ENCODE measurements at places on chromosomes 1 and 21. TPM values are rescaled to one million over a fixed set of nuclear protein-coding genes. Genes with fewer than 3 reads are reported as not detected.

DNA sequence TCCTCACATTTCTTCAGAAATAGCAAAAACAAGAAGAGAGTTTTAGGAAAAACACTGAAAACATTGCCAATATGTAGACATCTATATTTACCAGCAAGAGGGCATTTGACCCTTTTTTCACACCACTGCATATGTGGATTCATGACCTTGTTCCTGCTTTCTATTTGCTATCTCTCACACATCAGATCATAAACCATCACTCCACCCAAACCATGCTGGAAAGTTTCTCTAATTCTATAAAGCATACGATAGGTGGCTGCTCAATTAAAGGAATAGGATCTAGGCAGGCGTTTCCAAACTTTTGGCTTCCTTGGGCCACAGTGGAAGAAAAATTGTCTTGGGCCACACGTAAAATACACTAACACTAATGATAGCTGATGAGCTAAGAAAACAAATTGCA is 35.6 kb upstream of the SAMD13 start:
- DNase-seq = no peak

DNA sequence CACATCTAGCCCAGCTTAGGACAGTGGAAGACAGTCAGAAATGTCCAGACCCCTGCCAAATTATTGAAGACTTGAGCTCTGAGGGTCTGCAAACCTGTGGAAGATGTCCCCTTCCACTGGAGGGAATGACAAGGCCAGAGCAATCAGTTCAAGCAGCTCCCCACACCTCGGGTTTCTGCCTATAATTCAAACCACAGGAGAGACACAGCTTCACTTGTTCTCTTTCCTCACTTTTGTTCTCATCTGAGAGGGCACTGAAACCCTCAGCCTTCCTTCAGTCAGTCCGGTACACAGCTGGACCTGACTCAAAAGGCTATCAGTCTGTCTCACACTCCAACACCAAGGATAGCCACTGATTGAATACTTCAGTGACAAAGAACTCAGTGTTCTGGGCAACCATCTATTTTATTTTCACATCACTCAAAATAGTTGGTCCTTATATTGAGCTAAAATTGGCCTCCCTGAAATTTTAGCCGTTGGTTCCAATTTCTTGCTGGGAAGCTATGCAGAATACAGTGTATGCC is 70.1 kb downstream of the TENT5C start:
- DNase-seq = no peak

GRCh38 chr1:33927721-33928120 is 63.8 kb downstream of the HMGB4 start:
- DNase-seq = no peak

DNA sequence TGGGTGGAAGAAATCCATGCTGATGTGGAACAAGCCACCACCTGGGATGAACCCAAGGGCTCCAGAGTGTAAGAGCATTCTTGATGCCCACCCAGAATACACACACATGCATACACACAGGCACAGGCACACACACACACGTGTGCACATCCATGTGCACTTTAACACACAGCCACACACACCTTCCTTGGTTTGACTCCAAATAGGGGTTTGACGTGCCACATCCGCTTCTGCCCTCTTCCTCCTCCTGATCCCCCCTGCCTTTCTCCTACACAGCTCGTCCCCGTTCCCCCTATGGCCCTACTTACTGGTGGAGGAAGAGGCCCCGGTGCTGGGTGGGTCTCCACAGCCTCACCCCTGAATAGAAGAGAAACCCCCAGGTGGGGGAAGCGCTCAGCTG is 16.0 kb downstream of the SPATA21 start:
- no peak for DNase-seq

DNA sequence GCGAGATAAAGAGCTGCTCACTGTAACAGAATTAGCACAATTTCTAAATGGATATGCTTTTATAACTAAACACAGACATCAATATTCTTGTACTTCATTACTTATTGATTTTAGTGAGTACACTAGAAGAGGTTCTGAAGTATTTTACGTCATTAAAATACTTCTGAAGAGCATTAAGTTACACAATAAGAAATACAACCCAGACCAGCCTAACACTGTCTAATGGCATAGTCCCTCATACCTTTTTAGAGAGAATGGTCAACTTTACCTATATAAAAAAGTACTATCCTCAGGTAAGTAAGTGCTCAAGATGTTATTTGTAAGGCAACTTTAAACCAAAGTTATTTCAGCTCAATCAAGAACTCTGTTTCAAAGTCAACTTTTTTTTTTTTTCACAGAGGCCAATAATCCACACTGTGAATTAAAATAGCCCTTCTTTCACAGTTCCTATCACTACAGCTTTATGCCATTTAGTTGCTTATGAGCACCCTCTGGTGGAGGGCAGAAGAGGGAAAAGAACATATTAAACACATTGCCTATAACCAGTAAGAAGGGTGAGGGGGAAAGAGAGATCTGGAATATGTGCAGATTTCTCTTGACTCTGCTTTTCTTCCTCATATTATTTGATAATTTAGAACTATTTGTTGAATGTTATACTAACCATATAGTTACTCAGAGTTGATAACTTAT is 182.1 kb upstream of the DMRTA2 start:
- DNase-seq = no peak

- no peak for DNase-seq
Measured at GRCh38 chr1:162709870-162710269, 77.6 kb downstream of the DDR2 start.

GRCh38 chr1:66553846-66554245 is 19.9 kb downstream of the SGIP1 start:
- no peak for DNase-seq

DNA sequence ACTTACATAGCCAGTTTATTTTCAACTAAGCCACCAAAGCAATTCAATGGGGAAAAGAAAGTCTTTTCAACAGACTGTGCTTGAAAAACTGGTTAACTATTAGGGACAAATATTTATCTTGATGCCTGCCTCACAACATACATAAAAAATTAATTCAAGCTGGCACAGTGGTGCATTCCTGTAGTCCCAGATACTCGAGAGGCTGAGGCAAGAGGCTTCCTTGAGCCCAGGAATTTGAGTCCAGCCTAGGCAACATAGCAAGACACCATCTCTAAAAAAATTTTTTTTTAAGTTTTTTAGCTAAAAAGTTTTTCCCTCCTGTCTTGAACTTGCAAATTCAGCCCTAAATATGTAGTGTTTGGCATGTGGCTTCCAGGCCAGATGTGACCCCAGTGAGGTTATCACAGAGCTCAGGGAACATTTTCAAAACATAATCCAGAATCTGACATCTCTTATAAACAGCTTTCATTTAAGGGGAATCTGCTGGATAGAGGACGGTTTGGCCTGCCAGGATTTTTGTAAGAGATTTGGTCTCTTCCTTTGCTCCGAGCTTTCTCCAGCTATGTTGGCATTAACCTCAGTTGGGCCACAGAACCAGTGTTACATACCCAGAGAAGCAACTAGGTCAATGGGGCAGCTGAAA is 46.4 kb downstream of the COL6A1 start:
- no peak for DNase-seq

DNA sequence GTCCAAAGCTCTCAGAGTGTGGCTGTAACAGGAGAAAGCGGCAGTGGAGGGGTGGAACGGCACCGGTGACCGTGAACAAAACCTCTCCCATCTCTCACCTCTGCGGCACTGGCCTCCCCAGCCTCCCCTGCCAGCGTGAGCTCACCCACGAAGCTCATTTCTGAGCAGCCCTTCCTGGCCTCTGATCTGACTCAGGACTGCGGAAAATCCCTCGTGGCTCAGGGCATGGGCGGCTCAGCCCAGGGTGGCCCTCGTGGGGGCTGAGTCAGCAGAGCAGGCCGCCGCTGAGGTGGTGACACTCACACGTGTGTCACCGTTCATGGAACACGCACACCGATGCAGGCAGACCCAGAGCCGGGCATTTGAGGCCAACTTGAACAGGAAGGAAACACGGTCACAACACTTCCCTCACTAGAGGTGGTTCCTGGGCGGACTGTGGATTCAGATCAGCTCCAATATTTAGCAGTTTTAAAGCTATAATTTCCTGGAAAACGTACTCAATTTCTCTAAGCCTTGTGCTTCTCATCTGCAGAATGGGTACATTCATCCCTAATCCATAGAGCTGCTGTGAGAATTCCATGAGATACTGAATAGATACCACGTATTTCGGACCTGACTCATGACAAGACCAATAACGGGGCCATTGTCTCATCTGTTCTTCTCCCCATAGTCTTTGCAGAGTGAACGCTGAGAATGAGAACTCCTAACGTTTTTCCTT is 115.0 kb upstream of the TMPRSS2 start:
- no peak for DNase-seq

DNA sequence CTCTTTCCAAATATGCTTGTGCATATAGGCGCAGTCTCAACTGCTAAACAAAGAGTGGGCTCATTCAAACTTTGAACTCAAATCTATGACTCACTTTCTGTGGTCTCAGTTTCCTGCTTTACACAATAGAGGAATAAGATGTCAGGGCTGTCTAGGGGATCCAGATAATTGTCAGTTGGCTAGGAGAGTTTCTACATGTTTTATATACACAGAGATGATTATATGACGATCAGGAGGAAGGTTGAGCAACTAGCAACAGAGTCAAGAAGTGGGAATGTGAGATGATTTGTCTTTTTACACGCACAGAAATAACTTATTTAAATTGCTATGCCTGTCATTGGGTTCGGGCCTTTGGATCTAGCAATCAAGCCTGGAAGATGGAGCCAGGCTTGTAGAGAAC is 299.4 kb upstream of the LYPLAL1 start:
- no peak for DNase-seq

DNA sequence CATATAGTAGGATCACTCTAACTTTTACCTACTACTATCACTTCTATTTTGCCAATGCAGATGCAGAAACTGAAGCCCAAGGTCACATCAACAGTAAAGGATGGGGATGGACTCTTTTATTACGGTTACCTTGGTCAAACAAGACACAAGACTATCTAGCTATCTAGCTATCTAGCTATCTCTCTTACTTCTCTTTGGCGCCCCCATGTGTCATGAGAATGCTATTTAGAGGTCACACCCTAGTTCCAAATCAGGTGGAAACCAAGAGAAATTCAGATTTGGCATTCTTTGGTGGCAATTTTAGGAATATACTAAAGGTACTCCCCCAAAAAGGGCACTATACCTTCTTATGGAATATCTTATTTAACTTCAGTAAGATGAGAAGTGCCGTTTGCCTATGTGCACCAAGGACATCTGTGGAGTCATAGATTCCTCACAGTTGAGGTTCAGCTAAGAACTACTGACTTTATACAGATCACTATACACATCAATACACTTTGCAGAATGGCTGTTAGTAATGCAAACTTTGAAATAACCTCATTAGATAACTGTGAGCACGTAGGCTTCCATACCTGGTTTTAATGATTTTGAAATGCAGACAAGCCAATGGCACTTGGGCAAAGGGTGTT is 6.7 kb downstream of the ZNF648 start:
- peak; percentile 30 for DNase-seq

DNA sequence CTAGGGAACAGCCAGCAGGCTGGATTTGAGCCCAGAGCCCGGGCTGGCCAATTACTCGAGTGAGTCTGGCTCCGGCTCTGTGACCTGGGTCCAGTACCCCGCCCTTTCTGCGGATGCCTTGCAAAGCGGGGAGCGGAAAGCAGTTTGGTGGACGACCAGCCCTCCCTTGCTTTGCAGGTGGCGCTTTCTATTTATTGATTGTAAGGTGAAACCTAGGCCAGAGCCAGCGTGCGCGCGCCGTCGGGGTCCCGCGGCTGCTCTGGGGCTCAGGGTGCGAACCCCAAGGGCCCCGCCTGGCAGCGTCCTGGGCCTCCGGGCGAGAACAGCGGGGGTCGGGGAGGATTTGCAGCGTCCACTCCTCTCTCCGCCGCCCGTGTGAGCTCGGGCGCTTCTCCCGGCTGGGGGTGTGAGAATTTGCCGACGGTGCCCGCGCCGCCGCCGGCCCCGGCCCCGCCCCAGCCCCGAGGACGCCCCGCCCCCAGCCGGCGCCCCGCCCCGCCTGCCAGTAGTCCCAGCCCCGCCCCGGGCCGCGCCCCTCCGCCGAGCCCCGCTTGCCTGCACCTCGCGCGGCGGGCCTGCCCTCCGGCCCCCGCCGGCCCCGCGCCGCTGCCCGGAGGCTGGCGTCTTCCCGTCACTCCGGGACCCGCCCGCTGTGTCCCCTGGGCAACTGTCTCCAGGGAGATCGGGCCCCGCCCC is 37.6 kb downstream of the PIK3CD start:
- peak; percentile 74 for DNase-seq

- DNase-seq = no peak
Measured at GRCh38 chr1:201011616-201012015, 11.9 kb downstream of the KIF21B start.

GRCh38 chr1:31834501-31834900 is 18.7 kb upstream of the SPOCD1 start:
- no peak for DNase-seq

- DNase-seq = no peak
Measured at GRCh38 chr1:55448261-55448660, 233.1 kb upstream of the USP24 start.

DNA sequence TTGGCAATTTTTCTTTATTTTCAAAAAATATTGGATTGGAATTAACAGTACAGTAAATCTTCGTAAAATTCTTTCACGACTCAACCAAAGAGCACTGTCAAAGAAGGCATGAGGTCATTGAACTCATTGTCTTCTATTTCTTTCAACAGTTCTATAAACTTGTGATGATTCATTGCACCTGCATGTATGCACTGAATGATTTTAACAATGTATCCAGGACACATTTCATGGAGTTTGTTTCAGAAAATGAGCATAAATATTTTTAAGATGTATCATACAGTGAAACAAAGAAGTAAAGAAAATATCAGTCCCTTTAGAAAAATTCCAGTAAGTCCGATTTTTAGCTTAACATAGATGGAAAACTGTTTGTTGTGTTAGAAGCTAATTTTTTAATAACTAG is 33.6 kb upstream of the CD34 start:
- DNase-seq = no peak

GRCh38 chr1:108043707-108044106 is 78.7 kb upstream of the VAV3 start:
- no peak for DNase-seq

DNA sequence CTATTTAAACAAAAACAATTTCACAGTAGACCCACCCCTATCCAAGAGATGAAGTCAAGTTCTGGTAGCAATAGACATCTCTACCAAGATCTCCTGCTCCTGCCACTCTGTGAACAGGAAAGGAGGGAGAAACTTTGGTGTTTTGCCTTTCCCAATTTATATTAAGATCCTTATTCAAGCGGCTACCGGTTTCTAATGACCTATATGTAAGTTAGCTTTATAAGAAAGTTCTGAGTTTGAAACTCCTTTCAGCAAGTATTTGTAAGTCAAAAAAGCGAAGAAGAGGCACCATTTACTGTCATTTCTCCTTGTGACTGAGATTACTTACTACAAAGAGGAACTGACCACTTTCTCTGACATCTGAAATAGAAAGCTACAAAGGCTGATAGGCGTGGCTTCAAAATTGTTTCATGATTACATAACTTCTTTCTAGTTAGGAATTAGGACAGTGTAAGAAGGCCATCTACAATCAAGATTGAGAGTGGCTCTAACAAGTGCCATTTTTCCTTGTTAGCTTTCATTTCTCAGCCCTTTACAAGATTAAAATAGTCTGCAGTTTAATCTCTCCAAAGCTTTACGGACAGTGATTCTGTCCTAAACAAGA is at the start of gene MNDA:
Gene MNDA, plus strand, starts transcription at position 448 of the 604 bp plus-strand sequence. CDS start 10,803 bp downstream, outside the sequence.
- DNase-seq = no peak

TNFSF18 gene
- total RNA-seq = not detected

GBP5 gene
- total RNA-seq = 34.3 TPM

PCSK9 gene
- total RNA-seq = 0.05 TPM

RXFP4 gene
- not detected for total RNA-seq

AKIRIN1 gene
- 69.7 TPM for total RNA-seq

LCE1C gene
- total RNA-seq = not detected

DDI2 gene
- total RNA-seq = 47.7 TPM

IQCC gene
- 5.0 TPM for total RNA-seq

CFHR1 gene
- total RNA-seq = not detected

SERINC2 gene
- 0.27 TPM for total RNA-seq

ATAD3B gene
- 68.0 TPM for total RNA-seq

FALEC gene
- total RNA-seq = 0.37 TPM

SPATC1L gene
- total RNA-seq = 14.7 TPM

KIF14 gene
- total RNA-seq = 14.9 TPM
